ENCODE measurements at places on chromosomes 12 and 14. TPM values are rescaled to one million over a fixed set of nuclear protein-coding genes. Genes with fewer than 3 reads are reported as not detected.

GRCh38 chr14:69741055-69741454 is 25.9 kb upstream of the SRSF5 start:
- no peak for DNase-seq

Gene ESPL1
- 43.6 TPM for total RNA-seq

DNA sequence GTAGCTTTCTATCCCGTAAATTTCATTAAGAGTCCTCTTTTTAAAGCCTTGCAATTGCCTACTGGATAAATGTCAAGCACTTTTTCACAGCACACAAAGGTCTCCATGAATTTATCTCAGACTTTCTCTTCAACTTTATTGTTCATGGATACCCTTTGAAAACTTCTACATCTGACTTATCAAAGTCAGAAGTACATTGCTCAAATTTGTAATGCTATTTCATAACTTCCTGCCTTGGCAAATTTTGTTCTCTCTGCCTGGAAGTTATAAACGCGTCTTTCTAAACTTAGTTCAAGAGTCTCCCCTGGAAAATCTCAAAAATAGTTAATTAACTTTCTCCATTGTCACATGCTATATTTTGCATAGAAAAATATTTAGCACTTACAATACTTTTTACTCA is 55.9 kb upstream of the RERGL start:
- no peak for DNase-seq

Gene GPR132
- not detected for total RNA-seq

- no peak for DNase-seq
Observed at GRCh38 chr12:59431266-59431665, 164.6 kb upstream of the SLC16A7 start.

- no peak for DNase-seq
Observed at GRCh38 chr12:85865890-85866289, 8.2 kb upstream of the NTS start.

Gene FBLN5
- 1.4 TPM for total RNA-seq

- DNase-seq: no peak
Observed at GRCh38 chr14:101028971-101029667, 125.6 kb upstream of the RTL1 start.

GRCh38 chr12:128790221-128790620 is 33.5 kb downstream of the SLC15A4 start:
- no peak for DNase-seq

GRCh38 chr12:124297856-124298255 is 3.0 kb downstream of the RFLNA start:
- no peak for DNase-seq

Gene IL31
- not detected for total RNA-seq

DNA sequence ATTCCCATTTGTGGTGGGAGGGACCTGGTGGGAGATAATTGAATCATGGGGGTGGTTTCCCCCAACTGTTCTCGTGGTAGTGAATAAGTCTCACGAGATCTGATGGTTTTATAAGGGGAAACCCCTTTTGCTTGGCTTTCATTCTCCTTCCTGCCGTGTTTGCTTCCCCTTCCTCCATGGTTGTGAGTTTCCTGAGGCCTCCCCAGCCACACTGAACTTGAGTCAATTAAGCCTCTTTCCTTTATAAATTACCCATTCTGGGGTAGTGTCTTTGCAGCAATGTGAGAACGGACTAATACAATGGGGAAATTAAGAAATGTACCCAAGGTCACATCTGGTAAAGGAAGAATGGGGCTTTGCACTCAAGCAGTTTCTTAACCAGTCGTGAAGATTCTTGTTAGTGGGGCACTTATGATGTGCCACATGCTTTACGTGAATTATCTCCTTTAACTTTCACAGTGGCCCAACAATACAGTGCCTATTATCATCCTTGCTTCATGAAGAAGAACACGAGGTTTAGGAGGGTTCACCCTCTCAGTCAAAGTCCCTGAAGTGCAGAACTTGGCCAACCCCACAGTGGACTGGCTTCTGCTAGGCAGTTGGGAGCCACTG is 234.3 kb downstream of the EFCAB11 start:
- DNase-seq: no peak

GRCh38 chr12:119843100-119843499 is 34.0 kb downstream of the CIT start:
- no peak for DNase-seq

DNA sequence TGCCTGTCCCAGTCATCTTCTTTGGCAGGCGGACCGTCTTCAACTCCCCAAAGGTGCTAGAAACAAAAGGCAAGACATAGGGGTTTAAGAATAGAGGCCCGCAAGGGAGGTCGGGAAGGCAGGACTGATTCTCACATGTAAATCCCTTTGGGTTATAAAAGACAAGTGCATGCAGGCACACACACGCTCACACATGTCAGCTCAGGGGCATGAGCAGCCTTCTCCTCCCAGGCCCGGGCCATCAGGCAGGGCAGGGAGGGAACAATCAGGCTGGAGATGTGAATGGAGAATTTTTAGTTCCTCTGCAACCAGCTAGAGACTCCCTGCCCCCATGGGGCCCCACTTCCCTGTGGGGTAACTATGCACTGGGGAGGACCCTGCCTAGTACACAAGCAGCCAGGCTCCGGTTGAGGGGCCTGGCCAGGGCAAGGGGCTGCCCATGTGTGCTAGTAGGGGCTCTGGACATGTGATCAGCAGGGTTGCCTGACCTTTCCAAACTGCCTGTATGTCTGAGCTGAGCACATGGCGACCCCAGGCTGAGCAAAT is 107.2 kb downstream of the RBM19 start:
- DNase-seq: no peak

Gene RND1
- total RNA-seq: 3.0 TPM

GRCh38 chr14:34711169-34711568 is 3.2 kb downstream of the CFL2 start:
- no peak for DNase-seq

Gene SEL1L
- total RNA-seq: 15.6 TPM

DNA sequence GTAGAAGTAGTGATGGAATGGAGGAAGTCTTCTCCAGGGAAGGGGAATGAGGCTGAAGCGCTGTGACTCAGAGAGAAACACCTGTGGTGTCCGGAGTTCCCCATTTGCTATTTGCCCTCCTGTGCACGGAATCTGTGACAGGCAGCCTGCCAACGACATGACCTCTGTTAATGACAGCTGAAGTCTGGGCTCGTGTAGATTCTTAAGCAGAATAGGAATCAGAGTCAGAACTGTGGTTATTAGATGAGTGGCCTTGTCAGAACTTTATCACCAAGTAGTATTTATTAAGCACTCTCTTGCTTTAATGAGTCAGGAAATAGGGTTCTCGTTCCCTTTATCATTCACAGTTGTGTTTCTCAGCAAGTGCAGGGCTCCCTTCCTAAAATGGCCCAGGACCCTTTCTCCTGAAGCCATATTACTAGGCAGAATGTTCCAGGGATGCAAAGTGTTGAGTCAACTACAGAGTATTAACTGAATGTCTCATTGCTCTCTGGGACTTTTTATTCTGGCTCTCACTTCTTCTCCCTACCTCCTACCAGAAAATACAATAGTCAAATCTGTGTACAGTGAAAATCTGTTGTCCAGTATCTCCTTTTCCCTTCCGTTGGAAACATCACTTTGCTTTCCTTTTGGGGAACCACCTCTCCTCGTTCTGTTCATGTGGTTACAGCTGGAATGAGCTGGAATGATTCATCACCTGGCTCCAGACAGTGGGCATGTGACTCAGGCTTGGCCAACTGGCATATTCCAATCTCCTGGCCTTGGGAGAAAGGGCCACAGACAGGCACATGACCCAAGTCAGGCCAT is 77.8 kb upstream of the MAX start:
- DNase-seq: no peak

DNA sequence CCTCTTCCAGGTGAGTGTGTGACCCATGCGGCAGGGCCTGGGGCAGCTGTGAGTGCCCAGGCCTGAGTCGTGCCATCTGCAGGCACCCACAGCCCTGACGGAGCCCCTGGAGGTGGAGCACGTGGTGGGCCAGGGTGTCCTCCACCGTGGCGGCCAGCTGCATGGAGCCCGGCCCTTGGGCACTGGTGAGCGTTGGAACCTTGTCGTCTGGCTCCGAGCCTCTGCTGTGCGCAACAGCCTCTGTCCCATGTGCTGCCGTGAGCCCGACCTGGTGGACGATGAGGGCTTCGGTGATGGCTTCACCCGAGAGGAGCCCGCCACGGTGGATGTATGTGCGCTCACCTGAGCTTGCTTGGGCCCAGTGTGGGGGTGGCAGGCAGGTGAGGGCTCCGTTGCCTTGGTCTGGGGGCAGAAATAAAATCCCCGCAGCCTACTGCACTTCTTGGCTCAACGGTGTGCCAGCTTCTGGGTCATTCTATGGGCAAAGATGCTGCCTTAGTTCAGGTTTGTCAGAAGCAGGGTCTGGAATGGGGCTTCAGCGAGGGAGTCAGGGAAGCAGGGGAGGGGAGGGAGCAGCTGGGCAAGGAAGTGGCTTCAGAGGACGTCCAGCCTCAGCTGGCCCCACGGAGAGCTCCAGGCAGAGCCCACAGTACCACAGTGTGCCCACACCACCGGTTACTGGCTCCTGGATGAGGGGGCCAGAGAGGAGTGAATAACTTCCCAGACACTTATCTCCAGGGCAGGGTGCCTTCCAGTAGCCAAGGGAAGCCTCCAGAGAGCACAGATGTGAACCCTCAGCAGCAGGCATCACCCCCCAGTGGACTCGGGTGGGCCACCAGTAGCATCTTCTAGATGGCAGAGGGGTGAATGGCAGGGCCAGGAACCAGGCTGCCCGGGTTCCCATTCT is 1.2 kb upstream of the ARL6IP4 start:
- no peak for DNase-seq

GRCh38 chr14:95562892-95563685 is 28.2 kb downstream of the GLRX5 start:
- no peak for DNase-seq

DNA sequence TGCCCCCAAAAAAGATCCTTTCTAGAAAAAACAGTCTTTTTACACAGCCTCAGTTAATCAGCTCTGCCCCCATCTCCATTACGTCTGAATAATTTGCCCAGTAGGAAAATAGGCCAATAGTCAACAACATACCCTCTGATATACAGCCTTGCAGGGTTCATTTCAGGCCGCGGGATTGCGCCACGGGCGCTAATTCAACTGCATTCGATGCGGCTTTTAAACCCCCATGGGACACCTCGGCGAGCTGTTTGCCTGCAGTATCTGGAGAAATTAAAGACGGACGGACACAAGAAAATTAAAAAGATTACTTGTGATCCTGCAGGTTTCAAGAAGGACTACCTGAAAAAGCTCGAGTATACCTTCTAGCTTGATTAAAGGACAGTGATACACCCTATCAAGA is 36.1 kb downstream of the ERP29 start:
- no peak for DNase-seq

Gene SLC17A8
- total RNA-seq: not detected

Gene MIPOL1
- 7.0 TPM for total RNA-seq

DNA sequence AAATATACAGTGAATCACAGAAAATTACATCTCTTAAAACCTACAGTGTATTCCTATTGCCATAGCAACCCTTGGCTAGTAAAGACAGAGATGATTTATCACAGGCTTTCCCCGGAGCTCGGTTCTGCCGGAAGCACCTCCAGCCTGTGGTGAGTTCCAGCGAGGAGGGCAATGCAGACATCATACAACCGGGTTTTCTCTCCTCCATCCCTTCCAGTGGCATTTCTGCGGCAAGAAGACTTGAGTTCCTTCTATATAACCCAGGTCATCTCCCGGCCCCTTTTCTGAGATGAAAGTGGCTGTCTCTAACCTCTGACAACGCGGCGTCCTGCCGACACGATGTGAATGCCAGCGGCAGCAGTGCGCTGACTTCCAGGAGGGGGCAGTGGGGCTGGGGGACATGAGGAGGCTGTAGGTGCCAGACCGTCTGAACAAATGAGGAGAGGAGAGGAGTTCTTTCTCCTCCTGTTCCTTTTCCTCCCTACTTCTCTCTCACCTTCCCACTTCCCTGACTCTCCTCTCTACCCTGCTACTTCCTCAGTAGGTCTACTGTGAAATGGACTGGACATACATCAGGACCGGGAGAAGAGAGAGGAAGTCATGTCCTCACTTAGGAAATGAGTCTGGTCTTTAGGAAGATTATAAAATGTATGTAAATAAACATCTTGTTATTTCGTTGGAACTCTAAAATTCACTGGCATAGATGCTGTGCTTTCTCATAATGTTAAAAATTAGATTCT is 68.6 kb upstream of the MAX start:
- DNase-seq: peak; percentile 77

- no peak for DNase-seq
Observed at GRCh38 chr14:80425686-80426085, 214.4 kb upstream of the DIO2 start.

Gene ISCA2
- total RNA-seq: 45.3 TPM

- DNase-seq: no peak
Observed at GRCh38 chr14:86464341-86464740, 934.4 kb downstream of the FLRT2 start.

- DNase-seq: no peak
Observed at GRCh38 chr12:67632005-67632404, 16.5 kb upstream of the DYRK2 start.
